Stimulated activated CD8-positive, alpha-beta memory T cell treated with anti-CD3 and anti-CD28 coated beads, Interleukin-15, amount 100 ng/mL, for 4 hours (primary cell): ENCODE measurements at places on chromosomes 2 and 18.

DNA sequence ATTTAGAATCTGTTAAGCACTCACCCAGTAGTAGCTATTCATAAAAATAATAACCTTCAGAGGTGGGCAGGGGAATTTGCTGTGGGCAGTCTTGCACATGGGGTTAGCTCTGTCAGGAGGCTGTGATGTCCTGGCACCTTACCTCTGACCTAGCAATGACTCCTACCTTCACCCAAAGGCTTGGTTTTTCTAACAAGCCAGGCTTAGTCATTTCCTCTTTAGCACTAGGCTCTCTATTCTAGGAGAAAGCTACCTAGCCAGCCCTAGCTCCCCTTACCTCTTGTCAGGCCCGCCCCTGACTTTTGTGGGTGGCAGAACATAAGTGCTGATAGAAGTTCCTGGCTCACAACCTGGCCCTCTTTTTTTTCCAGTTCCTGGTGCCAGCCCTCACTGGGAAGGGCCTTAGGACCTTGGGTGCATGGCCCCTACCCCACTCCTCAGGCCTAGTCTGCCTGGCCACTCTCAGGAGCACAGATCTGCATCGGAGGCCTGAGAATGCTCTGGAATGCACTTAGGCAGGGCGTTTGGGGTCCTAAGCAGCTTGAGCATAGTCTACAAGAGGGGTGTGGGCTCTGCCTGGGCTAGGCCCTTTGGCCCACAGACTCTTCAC lies 17.7 kb downstream of the CPLX4 start:
- no peak for DNase-seq

DNA sequence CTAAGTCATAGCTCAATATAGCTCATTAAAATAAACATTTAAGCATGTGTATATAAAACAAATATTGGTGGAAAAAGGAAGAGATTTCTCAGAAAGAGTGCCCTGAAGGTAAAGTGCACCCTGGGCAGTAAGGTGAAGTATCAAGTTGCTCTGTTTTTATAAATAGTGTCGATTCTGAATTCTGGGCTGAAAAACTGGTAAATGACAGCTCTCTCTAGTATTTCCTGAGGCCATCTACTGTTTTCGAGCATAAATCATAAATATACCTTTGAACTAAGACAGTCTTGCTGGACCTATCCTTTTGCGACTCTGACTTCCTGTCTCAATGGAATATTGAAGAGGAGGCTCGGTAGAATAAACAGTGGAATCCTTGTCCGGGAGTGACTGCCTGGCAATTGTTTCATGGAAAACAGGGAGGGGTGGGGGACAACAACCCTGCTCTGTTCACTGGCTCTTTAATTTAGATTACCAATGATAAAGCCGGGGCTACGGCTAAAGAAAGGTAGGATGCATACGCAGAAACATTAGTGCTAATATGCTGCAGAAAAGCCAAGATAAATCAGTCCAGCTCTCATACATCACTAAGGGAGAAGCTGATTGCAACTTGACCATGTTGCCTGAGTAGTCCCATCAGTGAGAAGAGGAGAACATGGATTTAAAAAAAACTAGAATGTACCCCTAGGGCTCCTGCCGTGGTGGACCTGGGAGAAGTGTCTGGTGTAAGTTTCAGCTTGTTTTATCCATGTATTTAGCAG lies 124.1 kb downstream of the RAPGEF4 start:
- no peak for DNase-seq

DNA sequence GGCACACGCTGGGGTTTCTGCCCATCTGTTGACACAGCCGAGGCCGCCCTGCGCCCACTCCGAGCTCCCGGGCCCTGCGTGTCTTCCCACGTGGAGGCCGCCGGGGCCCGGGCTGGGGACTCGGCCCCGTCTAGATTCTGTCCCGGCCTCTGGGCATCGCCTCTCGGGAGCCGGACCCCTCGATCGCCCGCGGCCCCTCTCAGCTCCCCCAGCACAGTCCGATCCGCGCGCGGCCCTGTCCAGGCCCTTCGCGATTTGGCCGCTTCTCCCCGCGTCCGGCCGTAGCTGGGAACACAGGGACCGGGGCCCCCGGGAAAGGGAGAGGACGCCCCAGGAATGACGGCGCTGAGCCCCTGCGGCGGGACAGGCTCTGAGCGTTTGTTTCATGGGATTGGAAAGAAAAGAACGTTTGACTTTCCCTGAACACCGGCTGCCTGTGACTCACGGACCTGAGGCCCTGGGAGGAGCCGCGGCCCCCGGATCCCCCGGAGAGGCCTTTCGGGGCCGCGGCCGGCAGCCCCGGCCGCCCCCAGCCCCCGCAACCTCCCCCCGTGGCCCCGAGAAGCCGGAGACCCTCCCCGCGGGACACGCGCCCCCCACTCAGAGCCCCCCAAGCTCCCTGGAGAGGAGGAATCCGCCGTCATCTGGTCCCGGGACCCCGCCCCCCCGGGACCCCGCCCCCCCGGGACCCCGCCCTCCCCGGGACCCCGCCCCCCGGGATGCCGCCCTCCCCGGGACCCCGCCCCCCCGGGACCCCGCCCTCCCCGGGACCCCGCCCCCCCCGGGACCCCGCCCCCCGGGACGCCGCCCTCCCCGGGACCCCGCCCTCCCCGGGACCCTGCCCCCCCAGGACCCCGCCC lies 62.7 kb upstream of the CTDP1 start:
- no peak for DNase-seq

DNA sequence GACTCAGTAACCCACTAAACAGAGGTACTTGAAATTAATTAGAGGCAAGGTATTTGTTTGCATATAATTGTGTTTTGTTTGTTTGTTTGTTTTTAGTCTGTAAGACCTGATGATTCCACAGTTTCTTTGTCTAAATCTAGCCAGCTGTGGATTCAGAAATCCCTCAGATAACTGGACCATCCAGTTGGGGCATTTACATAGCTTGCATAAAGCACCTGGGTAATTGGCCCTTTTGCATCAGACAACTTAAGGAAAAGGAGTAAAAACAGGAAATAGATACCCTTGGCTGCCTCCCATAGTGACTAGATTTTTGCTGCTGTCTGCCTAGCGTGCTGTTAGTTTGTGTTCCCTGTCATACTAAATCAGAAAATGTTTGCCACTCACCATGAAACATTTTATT lies 46.6 kb upstream of the XIRP2 start:
- no peak for DNase-seq

GRCh38 chr2:120574620-120575019 lies 161.0 kb upstream of the GLI2 start:
- no peak for DNase-seq

DNA sequence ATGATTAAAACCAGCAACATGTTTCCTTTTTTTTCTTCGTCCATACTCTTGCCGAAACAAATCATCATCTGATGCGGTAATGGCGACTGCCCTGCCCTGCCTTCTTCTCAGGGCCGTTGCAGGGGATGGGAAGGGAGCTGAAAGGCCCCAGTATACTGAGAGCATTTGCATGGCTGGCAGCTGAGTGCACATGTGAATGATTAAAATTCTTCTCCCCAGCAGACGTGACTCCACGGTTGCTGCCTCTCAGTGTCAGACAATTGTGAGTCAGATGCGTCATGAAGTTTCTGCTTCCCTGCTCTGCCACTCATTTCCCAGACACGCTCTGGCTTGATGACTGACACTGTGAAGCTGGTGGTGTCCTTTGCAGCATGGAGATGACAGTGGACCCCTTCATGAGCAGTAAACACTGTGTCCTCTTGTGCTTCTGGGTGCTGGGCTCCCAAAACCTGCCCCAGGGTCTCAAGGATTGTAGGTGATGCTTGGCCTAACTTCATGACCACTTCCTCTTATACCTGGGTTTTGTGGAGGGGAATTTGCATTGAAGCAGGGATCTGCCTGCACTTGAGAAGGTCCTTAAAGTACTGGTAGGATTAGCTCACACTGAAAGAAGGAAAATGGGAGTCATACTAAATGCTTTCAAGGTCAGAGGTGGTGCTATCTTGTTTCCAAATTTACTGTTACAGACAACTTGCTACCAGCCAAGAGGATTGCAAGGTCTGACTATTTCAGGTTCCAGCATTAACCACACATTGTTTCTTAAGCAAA lies 222.5 kb upstream of the COPS8 start:
- DNase-seq: no peak

DNA sequence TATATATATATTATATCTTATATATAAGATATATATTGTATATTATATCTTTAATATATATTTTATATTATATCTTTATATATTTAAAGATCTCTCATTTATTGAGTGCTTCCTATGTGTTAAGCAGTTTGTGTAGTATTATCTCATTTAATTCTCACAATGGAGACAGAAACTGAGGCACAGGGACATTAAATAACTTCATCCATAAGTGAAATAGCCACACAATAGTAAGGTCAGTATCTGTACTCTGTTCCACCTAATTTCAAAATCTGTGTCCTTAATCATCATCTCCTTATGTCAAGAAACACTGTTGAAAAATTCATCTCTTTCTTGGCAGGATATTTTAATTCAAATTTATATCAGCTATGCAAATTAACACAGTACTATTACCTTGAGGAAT lies 52.8 kb upstream of the CD302 start:
- no peak for DNase-seq

- DNase-seq: no peak
Measured at GRCh38 chr2:17520761-17521160, 2.5 kb upstream of the RAD51AP2 start.

DNA sequence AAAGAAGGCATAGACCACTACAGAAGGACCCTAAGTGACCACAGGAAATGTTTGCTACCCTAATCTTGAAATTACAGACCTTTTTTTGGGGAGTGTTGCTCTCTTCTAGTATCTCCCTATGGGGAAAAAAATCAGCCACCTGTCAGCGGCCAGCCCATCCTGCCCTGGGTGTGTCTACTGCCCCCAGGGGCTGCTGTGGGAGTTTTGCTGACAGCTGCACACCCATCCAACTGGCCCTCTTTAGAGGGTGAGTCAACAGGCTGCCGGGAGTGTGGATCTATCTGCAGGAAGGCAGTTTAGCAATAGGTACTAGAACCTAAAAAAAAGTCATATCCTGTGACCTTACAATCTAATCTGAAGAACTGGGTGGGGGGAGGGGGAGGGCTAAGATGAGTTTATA lies 796 bp upstream of the DYSF start:
- no peak for DNase-seq

GRCh38 chr18:79136742-79137141 lies 67.5 kb downstream of the ATP9B start:
- DNase-seq: no peak

DNA sequence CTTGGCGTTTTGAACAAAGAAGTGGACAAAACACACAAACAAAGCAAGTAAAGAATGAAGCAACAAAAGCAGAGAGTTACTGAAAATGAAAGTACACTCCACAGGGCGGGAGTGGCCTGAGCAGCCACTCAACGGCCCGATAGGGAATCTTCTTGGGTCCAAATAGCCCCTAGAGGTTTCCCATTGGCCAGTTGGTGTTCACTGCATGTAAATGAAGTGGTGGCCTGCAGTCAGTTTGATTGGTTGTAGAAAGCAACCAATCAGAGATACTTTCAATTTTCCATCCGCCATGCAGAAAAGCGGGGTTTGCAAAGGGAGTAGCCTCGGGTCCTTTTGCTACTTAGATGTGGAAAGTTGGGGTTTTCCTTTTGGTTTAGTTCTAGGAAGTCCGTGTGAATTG lies 31.6 kb downstream of the CYBRD1 start:
- DNase-seq: no peak
